ENCODE measurements at places on chromosomes 16 and 17.

DNA sequence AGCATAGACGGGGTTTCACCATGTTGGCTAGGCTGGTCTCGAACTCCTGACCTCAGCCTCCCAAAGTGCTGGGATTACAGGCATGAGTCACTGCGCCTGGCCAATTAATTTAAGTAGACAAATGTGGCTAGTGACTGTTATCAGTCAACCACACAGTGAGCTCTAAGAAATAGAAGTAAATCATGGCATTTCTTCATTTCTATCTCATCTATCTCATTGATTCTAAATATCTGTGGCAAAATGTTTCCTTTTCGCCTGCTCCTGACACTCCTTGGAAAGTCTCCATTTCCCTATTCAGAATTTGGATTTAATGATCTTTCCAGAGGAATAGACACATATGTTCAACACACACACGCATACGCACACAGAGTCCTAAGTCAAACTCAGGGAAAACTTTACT lies 81.3 kb downstream of the HIC1 start:
- DNase-seq, result no peak

DNA sequence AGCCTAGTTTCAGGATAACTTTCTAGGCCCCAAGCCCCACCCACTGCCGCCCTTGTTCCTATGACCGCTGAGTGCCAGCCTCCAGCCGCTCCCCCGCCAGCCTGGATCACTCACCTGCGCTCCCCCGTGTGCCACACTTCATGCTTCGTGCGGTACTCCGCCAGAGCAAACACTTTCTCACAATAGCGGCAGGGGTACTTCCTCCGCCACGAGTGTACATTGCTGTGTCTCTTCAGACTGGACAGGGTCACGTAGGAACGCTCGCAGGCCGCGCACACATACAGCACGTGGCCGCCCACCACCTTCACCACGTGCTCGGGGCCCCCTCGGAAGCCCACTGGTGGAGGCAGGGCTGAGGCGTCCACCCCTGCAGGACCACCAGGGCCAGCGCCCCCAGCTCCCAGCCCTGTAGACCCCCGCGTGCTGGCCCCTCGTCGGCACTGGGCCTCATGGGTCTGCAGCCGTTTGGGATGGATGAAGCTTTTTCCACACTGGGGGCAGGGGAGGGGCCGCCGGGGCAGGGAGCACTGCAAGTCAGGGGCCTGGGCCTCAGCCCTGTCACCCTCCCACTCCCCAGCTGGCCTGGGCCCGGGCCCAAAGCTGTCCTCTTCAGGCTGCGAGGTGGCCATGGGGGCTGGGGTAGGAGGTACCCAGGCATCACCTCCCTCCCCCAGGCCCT lies 13.7 kb downstream of the ZBTB4 start:
- DNase-seq, result no peak

GRCh38 chr17:41717408-41718286 lies 5.5 kb downstream of the GAST start:
- DNase-seq, result peak; percentile 33

GRCh38 chr16:60907645-60908044 lies 1128.6 kb downstream of the CDH8 start:
- DNase-seq, result no peak

DNA sequence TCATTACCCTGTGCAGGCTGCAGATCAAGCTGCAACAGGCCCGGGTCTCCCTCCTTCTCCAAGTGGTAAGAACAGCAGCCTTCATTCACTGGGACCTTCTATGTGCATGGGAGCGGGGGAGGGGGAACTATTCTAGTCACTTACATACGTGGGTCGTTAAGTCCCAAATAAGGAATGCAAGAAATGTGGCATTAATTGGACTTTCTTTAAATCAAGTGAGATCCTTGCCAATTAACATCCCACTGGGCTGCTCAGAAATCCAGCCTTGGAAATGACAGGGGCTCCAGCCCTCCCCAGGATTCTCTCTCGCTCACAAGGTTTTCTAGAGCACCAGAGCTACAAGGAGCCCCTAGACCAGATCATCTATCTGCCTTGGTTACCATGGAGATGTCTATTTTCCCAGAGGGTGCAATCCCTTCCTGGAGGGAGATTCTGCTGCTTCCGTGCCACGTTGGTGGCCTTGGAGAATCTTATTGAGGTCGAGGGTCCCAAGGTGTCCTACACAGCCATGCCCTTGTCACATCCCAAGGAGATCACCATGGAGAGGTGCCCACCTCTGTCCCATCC lies 5.2 kb upstream of the EIF1 start:
- no peak for DNase-seq

DNA sequence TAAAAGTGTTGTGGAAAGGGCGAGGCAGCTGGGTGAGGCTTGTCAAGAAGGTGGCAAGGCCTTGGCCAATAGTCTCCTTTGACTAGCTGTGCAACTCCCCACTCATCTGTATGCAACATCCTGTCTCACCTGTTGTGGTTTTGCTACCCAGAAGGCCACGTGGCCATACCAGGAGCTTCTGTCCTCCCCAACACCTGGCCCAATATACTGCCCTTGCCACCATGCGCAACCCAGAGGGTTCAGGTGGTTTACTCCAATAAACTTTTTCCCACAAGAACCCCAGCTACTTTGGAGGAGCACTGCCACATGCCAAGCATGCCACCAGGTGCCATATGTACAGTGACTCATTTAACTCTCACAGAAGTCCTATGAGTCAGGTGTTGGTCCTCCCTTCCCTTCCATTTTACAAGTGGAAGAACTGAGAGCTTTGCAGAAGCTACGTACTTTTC lies 10.2 kb downstream of the MYO19 start:
- DNase-seq, result no peak

DNA sequence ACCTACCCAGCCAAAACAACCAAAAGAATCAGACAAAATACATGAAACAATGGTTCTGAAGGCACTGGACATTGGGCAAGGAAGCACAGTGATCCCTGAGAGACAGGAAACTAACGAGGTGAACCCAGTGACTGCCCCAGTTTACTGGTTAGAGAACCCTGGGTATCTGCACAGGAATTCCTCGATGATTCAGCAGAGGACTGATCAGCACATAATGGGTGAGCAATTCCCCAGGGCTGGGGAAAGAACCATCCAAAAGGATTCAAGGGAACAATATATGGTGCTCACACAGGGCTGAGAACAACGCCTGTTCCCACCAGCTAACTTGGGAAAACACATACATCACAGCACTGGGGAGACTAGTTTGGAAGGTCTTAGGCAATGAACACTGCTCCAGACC lies 167.2 kb downstream of the PARN start:
- no peak for DNase-seq

DNA sequence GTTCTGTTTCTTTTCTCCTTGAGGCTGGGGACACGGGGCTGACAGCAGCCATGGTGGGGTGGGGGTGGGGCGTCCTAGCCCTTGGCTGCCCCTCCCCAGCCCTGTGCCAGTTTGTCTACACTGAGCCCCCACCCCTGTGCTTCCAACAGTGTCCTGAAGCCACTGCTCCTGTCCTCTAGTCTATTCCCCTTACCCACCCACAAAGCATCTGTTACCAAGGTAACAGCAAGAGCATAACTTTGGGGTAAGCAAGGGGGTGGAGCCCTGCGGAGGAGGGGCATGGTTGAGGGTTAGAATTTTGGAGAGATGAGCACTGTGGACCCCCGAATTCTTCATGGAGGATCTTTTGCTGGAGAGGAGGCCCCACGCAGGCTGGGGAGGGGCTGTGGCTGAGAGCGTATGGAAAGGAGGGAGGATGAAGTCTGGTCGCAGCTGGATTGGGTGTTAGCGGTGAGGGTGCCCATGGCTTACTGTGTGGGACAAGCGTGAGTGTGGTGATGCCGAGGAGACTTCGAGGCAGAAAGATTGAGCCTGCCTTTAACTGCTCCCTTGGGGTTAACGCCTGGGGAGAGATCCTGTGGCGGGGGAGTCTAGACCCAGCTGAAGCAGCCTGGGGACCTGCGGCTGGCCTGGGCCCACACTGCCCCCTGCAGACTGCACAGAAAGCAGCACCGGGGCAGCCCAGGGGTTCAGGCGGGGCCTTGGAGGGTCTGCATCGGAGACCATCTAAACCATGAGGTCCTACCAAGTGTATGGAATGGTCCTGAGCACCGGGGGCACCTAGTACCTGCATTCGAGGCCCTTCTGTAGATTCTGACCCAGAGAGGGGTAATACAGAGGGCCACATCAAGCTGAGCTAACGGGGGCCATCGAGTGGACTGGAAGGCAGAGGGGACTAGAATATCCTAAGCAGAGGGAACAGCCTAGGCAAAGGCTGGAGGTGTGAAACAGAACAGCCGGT lies 6.1 kb upstream of the STAC2 start:
- DNase-seq, result no peak

DNA sequence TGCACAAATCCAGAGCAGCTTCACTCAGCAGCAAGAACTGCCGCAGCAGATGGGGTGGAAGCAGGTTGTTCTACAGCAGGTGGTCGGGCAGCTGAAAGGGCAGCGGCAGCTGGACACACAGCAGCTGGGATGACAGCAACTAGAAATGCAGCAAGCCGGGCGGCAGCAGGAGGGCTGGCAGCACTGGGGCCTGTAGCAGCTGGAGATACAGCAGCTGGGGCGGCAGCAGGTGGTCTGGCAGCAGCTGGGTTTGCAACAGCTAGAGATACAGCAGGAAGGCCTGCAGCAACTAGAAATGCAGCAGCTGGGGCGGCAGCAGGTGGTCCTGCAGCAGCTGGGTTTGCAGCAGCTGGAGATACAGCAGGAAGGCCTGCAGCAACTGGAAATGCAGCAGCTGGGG lies 460 bp downstream of the KRTAP4-3 start:
- DNase-seq, result peak; percentile 32

DNA sequence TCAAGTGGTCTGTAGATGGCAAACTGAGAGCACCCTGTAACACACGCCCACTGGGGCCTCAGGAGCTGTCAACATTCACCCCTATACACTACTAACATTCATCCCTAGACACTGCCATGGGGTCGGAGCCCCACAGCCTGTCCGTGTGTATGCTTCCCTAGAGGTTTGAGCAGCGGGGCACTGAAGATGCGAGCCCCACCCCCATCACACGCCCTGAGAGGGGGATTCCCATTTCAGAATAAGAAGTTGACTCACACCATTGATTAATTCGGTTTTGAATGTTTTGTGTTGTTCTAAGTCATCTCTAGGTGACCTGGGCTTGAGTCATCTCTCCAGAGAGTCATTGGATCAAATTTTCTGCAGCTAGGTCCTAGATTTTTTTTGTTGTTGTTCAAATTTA lies 37.3 kb upstream of the MMD start:
- DNase-seq, result no peak

GRCh38 chr17:48456589-48456988 lies 26.6 kb upstream of the SKAP1 start:
- peak; percentile 49 for DNase-seq

- peak; percentile 39 for DNase-seq
Measured at GRCh38 chr17:57130708-57131461, 45.8 kb downstream of the AKAP1 start.

GRCh38 chr17:45353043-45353442 lies 36.2 kb upstream of the MAP3K14 start:
- DNase-seq, result no peak

DNA sequence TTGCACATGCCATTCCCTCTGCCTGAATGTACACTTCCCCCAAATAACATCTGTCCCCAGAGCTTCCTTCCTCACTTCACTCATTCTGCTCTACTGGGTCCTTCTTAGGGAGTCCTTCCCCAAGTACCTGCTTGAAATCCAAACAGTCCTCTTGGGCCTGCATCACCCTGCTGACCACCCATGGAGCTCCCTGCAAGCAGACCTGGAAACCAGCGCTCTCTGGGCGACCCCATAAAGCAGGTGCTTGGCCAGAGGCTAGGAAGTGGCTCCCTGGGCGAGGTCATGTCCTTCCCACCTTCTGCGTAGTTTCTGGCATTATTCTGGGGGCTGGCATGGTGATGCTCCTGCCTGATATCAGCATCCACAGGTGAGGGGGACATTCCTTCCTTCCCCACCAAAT lies 12.2 kb upstream of the NTN1 start:
- DNase-seq, result no peak

DNA sequence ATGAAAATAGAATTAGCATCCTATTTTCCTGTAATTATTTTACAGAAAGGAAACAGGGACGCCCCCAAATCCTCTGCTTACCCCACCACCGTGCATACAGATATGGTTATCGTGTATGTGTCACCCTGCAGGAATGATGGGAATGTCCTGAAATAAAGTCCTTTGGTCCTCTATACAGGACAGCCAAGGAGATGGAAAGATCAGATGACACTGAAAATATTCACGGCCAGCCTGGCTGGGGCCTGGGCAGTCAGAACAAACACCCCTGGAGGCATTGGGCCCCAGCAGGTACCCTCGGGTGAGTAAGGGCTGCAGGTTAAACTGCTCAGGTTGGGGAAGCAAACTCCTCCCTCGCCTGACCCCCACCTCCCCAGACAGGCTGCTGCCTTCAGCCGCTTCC lies 368.0 kb downstream of the FOXL1 start:
- no peak for DNase-seq

DNA sequence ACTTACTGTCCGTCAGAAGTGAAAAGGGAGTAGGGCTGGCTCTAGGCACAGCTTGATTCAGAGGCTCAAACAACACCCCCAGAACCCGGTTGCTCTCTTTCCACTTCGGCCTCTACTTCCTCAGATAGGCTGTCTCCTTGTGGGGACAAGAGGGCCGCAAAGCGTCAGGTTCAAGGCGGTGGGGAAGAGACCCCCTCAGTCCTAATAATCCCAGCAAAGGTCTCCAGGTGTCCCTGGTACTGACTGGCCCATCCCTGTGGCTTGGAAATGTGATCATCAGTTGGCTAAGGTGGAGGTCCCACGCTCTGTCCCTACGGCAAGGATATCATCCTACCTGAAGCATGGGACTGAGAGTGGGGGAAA lies 26.0 kb downstream of the NGFR start:
- no peak for DNase-seq

GRCh38 chr16:30380072-30380802 lies 2.1 kb downstream of the SEPTIN1 start:
- no peak for DNase-seq

DNA sequence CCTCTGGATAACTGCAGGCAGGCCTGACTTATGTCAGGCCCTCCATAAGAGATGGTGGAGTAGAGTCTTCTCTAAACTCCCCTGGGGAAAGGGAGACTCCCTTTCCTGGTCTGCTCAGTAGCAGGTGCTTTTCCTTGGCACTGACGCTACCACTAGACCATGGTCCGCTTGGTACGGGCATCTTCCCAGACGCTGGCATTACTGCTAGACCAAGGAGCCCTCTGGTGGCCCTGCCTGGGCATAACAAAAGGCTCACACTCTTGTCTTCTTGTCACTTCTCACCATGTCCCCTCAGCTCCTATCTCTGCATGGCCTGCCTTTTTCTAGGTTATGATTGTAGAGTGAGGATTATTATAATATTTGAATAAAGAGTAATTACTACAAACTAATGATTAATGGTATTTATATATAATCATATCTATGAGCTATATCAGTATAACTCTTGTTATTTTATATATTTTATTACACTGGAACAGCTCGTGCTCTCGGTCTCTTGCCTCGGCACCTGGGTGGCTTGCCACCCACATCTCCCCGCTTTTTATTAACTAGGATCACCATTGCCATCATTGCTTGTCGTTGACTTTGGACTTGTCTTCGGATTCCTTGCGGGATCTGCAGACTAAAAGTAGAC lies 59.8 kb upstream of the ARL4D start:
- DNase-seq, result peak; percentile 71

GRCh38 chr17:39569126-39569525 lies 38.6 kb downstream of the NEUROD2 start:
- no peak for DNase-seq

- DNase-seq, result no peak
Measured at GRCh38 chr17:62816282-62816839, 8.2 kb upstream of the MARCHF10 start.

GRCh38 chr17:10772425-10773380 lies 31.2 kb downstream of the TMEM238L start:
- no peak for DNase-seq

- no peak for DNase-seq
Measured at GRCh38 chr16:56964243-56965148, 2.7 kb downstream of the CETP start.
